ENCODE measurements at places on chromosomes 16 and 17.

DNA sequence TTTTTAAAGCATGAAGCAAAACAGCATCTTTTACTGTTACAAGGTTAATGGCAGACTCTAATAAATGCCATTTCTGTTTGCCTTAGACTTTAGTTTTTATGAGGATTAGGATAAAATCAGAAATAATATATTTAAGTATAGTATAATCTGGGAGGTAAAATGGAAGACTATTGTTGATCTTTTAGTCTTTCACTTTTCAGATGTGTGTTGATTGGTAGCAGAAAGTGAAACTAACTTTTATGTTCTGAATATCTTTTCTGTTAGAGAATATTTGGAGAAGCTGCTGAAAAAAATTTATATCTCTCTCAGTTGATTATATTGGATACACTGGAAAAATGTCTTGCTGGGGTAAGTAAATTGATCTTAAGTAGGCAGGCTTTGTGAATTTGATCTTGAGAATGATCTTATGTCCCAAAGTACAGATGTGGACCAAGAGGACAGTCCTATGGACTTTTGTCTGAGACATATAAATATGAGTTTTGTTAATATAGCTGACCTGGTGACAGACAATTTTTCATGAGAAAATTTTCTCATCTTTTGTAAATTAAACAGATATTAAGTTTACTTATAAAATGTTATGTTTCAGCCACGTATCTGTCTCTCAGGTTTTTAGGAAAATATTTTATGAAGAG is 64.1 kb downstream of the NF1 start:
- no peak for DNase-seq

GRCh38 chr16:14239791-14240190 is 168.7 kb downstream of the MRTFB start:
- DNase-seq, result no peak

DNA sequence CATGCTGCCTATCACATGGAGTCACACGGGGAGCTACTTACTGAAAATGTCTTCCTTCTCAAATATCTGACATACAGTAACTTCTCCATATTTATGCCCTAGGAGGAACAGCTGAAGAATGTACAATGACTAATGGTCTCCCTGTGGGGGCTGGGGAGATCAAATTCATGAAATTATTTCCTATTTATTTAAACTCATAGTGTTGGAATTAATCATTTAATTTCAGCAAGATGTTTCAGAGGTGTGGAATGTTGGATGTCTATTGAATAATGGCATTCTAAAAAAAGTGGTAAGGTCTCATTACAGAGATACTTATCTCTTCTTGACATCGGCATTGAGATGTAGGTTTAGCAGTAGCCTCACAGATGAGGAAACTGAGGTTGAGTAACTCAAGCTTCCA is 214.3 kb upstream of the CDH11 start:
- DNase-seq, result no peak

DNA sequence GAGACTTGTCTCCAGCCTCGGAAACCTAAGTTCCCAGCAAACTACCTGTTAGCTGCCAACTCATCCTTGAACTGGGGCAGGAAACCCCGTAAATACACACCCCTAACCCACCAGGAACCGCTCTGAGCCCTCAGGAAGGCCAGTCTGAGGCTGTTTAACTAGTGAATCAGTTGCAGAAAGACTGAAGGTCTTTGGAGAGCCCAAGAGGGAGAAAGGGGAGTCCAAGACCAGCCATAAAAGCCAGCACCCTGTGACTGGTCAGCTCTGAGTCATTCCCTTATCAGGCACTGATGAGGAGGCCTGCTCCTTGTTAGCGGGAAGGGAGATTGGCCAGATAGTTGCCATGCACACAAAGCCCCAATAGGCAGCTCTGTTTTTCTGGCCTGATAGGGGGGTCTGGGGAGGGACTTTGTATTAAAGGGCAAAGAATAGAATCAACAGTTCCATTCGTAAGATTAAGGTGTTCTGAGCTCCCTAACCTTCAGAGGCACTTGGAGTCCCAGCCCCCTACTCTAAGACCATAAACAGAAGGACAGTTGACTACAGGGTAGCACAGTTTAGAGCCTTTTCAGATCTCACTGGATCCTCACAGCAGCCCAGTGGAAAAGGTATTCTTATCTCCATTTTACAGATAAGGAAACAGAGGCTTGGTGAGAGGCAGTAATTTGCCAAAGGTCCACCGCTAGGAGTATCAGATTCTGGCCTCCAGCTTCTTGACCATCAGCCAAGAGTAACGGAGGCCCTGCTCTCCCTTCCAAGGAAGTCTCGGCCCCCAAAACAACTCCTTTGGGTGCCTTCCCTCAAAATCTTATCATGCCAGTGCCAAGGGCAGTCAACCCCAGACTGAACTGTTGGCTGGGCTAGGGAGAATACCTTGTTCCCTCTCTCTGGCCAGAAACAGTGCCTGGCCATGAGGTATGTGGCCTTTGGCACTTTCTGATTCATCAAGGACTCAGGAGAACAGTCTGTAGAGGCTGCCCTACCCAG is 2.2 kb upstream of the KRT19 start:
- DNase-seq, result peak; percentile 85

DNA sequence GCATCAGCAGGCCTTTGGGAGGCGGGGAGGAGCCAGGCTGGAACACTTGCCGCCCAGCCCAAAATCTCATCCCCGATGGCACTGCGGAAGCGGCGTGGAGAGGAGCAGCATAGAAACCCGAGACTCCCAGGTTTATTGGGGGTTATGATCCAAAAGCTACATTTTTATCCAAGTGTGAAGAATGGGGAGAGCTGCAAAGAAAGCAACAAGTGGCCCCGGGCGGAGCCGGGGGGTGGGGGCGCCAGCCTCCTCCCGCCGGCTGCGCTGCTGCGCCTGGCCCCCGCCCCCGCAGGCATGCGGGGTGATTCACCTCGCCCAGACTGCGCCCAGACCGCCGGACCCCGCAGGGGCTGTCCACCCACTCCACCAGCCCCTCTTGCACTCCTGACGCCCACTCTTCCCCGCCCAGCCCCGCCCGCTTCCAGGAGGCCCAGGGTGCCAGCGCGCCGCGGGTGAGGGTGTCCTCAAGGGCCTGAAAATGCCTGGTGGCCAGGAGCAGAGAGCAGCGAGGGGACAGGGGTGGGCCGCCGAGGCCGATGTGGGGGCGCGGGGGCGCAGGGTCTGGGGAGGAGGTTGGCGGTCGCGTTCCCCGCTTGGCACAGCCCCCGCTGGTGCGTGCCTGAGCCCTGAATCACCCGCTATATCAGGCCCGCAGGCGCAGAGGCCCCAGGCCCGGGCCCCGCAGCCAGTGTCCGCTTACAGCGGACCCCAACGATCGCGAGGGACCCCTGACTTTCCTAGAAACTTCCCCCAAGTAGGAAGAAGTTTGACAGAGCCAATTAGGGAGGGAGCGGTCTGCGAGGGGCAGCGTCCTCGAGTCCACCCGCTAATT is 1.3 kb downstream of the CAVIN1 start:
- no peak for DNase-seq

GRCh38 chr16:28499854-28500253 is 5.4 kb downstream of the APOBR start:
- DNase-seq, result peak; percentile 37

- no peak for DNase-seq
Observed at GRCh38 chr16:10613785-10614485, 33.5 kb upstream of the EMP2 start.

- no peak for DNase-seq
Observed at GRCh38 chr16:81652798-81653505, 126.1 kb upstream of the PLCG2 start.

- peak; percentile 41 for DNase-seq
Observed at GRCh38 chr17:61002316-61002736, 324.7 kb downstream of the BCAS3 start.

DNA sequence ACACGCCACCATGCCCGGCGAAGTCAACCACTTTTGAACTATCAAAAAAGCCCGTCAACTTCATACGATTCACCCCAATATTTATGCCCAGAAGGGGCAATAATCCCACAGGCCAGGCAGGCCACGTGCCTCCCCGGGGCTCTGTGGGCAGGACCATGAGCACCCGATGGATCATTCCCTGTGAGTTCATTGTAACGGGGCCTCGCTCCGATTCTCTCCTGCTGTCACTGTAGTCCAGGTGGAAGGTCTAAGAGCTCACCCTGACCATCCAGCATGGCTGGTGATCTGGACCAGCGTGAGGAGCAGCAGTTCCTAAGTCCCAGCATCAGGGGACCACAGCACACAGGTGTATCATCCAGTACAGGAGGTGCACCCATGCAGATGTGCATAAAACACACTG is 77.5 kb upstream of the DOC2B start:
- no peak for DNase-seq

DNA sequence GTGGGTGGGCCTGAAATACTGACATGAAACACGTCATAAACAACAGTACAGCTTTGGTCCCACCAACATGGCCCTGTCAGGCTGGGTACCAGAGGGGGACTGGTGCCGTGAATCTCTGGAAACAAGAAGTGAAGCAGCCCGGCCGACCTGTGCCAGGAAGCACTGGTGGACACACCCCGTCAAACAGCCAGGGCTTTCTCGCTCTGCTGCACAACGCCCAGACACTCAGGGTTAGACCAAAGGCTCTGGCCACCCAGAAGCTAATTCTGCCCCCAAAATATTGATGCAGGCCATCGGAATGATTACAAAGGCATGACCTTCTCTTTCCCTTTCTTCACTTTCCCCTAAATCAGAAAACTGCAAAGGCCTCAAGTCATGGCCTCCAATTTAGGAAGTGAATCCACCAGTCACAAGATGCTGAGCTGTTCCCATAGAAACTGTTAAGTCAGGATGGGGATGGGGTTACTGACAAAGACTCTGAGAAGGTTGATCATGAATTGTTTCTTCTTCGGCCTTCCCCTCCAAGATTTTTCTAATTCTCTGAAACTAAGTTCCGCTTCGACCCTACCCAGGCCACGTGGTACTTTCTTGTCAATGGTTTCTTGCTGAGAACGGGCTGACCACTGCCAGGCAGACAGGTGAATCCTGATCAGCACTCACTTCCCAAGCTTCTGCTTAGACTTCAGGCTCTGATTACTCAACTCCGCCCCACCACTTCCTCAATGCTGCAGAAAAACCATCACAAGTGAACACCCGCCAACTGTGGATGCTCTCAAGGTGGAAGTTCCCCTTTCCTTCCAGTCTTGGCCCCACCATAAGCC is 6.7 kb downstream of the PITPNA start:
- DNase-seq, result no peak

DNA sequence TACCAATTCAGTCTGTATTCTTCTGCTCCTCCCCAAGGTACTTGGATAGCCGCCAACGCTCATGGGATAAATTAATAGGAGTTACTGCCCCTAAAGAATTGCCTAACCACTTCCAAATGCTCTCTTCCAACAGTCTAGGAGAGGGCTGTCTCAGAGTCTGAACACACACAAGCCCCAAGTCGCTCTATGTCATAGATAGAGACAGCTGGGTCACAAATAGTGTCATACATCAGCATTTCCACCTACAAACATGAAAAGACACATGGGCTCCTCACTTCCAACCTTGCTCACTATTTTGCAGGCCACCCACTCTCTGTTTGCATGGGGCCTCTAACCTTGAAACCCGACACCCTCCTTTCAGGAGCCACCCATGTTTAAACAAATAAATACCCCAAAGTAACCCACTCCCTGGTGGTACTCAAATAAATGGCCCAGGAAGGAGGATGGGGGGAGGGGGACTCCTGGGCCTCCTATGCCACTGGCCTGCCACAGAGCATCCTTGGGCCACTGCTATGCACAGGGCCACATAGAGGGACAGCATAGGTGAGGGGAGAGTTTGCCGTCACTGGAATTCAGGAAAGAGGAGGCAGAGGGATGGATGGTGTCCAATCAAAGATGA is 265.9 kb downstream of the SOX9 start:
- peak; percentile 97 for DNase-seq

DNA sequence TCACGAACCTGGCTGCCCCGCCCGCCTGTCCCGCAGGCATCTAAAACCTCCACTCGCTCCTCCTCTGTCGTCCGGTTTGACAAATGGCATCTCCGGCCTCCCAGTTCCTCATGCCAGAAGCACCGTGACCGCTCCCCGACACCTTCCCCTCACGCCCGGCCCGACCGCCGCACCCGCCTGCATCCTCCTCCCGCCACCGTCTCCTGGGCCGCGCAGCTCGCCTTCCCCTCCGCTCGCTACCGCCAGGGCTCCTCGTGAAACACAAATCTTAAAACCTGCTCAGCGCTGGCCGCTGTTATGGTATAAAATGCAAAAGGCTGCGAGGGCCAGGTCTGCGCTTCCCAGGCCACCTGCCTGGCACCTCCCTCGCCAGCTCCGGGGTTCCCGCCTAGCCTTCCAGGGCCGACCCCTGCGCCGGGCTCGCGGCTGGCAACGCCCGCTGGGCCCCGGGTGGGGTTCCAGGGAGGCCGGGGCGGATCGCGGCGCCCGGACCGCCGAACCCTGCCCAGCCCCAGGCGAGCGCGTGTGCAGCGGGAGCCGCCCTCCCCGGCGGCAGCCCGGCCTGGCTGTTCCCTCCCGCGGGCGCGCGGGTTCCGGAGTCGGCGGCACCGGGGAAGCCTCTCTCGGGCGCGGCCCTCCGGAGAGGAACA is 488 bp downstream of the SPSB3 start:
- no peak for DNase-seq

GRCh38 chr17:83126275-83126811 is 46.9 kb downstream of the METRNL start:
- no peak for DNase-seq

DNA sequence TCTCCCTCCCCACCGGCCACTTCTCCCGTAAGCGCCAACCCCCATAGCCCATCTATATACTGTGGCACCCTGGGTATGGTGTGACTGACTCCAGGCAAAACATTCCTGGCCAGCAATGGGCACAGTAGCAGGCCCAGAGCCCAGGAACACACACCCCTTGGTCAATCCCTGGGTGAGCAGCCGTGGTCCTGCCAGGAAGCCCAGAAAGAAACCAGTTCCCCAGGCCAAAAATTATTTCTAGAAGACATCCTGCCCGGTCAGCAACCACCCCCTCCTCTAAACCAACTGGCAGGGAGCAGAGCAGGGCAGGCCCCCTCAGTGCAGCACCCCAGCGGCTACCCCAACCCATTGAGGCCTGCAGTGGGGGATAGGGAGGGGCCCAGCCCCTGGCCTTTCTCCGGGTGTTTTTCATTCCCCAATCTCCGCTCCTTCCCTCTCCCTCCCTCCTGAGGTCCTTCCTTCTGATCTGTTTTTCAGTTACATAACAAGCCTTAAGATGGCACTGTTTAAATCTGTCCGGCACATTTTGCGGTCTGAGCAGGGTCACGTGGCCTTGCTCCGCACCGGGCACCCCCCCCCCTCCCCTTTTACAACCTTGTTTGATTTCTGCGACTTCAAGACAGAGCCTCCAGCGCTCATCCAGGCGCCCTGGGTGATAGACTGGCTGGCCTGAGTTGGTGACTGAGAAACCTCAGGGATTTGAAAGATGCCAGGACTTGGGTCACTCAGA is 2.0 kb downstream of the NPTX1 start:
- DNase-seq, result no peak

DNA sequence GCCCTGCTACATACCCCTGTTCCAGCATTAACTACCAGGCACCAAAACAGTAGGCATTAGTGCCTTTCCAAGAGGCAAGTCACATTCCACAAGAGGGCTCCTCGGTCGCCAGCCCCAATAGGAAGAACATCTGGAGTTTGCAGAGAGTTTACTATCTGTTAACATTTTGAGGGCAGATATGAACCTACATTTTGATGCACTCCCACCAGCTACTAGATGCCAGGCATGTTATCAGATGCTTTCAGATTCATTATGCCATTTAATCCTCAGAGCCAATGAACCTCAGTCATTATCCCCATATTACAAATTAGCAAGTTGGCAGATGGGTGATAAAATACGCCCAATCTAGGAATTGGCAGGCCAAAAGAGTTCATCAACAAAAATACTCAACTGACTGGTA is 4.2 kb upstream of the CMTM2 start:
- no peak for DNase-seq

Data from HepG2 (cell line).